ENCODE measurements at places on chromosomes 3 and 15.
A peak's percentile ranks its signal among the peaks of the same experiment; 100 is the strongest.

DNA sequence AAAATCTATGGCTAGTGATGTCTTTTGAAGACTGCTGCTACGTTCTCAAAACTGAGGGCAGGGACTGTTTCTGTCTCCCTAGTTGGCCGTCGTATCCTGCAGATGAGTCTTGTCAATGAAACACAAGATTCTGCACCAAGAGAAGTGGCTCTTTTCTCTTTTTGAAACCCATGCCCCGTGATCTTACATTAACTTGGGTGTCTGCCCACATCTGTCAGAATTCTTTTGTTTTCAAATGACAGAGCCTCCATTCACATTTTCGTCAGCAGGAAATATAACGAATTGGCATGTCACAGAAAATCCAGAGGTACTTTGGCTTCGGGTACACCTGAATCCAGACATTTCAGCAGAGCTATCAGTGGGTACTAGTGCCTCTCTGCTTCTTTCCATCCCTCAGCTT lies 331.3 kb upstream of the PROK2 start:
- DNase-seq, result no peak

DNA sequence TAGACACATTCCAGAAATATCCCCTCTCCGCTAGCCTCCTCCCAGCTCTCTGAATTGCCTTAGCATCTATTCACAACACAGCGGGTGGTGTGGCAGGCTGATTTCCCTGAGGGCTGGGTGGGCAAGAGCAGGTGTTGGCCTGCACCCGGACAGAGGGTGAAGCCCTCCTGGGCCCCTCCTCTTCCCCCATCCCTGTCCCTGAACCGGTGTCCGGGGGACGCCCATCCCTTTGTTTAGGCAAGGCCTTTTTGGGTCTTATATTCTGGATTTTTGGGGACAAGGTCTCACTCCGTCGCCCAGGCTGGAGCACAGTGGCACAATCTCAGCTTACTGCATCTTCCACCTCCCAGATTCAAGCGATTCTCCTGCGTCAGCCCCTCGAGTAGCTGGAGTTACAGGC lies 55.2 kb upstream of the KLHL25 start:
- DNase-seq, result no peak

DNA sequence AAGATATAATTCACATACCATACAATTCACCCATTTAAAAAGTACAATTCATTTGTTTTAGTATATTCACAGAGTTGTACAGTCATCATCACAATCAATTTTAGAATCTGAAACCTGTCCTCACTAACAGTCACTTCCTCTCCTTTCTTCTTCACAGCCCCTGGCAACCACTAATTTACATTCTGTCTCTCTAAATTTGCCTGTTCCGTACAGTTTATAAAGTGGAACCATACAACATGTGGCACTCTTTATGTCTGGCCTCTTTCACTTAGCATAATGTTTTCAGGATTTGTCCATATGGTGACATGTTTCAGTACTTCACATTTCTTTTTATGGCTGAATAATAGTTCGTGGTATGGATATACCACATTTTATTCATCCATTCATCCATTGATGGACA lies 22.7 kb downstream of the ERICH6 start:
- peak; percentile 50 for DNase-seq

DNA sequence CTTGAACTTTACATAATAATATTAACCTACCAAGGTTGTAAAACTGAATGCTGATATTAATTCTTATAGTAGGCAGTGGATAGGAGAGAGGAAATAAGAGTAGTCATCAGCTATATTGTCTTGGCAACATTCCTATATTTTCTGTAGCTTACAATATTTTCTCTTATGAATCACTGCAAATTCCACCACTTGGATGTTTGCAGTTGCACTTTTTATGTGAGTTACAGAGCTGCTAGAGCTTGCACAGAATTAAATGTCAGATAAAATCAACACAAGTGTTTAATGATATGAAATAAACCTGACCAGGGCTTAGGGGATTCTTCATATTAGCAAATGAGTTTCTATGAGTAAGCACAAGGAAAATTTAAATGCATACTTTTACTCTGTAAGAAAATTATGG lies 1710.1 kb downstream of the SI start:
- no peak for DNase-seq

GRCh38 chr3:144018776-144019175 lies 47.2 kb downstream of the DIPK2A start:
- no peak for DNase-seq

GRCh38 chr3:172559020-172559419 lies 35.8 kb upstream of the TNFSF10 start:
- no peak for DNase-seq

DNA sequence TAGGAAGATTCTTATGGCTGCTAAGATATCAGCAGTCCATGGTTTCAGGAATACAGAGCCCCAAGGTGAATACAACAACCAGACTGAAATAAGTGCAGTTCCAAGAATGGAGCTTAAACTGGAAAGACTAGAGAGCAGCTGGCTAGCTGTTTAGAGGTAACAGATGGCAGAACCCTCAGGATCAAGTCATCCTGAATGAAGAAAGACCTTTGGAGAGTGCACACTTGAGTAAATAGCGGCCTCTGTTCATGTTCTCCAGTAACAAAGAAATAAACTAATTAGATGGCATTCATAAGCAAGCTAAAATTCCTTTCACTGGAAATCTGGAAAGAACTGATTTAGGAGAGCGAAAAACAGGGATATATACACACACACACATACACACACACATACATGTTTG lies 968.4 kb downstream of the FHIT start:
- no peak for DNase-seq

Measured in activated CD4-positive, alpha-beta T cell treated with anti-CD3 and anti-CD28 coated beads, Interleukin-2, amount 50 U/mL, for 16 hours (primary cell).